Stimulated activated CD8-positive, alpha-beta memory T cell treated with anti-CD3 and anti-CD28 coated beads, Interleukin-4, amount 100 ng/mL, for 48 hours (primary cell): ENCODE measurements at places on chromosomes 3 and 15.

DNA sequence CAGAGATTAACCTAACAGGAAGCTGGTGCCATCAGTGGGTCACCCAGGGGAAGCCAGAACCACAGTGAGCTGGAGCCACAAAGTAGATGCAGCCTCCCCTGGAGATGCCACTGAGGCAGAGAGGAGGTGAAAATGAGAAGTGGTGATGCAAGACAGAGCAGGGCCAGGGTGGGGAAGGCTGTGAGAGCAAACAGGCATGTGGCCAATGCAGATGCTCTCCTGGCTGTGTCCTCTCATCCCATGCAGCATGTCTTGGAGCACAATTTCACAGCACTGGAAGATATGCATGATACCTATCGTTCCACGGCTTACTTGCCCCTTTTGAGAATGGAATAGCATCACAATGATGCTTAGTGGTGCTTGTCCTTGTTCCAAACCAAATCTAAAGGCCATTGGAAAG lies 126.3 kb downstream of the ABHD5 start:
- no peak for DNase-seq

DNA sequence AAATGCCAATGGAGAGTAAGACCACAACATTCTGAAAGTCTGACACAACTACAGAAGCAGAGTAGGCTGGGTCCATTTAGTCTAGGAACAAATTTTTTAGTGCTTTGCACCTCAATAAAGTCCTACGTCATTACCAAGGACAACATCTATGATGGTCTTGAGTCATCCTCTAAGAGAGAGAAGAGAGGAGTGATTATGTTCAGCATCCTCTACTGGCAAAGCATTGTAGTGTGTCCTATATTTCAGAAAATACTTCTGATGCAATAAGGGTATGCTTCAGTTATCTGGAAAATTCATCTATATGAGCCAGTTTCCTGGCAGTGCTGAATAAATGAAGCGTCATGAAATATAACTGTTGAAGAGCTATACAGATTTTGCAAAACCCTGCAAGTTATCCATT lies 95.6 kb downstream of the P2RY1 start:
- no peak for DNase-seq

- no peak for DNase-seq
Observed at GRCh38 chr3:81565041-81565440, 196.4 kb downstream of the GBE1 start.

DNA sequence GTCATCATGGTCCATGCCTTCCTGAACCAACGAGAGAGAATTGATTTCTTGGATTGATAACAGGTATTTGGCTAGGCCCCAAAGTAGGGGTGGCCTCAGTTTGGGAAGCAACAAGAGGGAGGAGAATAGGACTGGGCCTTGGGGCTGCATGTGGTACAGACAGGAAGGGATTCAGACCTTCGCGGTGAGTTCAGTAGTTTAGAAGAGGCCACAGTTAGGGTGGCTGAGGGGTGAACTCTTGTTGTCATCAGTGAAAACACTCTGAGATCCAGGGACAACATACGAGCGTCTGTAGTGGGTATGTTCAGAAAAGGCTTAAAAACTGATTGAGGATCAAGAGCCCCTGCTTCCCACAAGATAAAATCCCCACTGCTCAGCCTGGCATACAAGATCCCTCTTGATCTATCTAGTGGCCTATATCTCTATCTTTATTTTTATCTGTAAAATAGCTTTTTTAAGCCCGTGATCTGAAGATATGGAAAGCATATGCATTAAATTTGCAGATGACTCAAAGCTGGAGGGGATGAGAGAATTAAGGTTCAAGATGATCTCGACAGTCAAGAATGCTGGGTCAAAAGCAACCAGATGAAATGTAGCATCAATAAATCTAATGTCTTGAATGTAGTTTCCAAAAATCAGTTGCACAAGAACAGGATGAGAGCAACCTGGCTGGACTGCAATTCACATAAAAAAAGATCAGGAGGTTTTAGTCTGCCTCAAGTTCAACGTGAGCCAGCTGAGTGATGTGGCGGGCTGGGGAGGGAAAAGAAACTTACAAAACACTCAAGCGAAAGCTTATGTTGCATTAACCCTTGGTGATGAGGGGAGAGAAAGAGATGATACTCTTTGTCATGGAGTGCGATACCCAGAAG lies 221.1 kb upstream of the TLE3 start:
- DNase-seq = no peak

DNA sequence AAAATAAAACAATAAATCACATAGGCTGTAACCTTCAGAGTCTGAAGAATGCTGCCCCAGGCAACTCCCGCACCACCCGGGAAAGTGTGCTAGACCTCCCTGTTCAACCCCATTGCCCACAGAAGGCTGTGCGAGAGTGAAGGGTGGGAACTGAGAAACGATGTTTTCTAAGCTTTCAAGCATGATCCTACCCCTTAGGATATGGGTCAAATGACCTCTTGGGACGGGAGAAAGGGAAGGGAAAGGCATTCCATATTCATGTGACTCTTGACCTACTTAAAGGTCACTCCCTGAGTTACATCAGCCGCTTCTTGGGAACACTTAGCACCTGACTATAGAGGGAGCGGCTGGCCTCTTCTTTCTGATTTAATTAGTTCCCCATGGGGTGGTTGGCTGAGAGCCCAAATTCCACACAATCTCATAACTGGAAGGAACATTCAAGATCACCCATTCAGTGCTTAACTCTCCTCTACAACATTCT lies 114.7 kb upstream of the SLC24A5 start:
- DNase-seq = no peak

- DNase-seq = no peak
Observed at GRCh38 chr3:42736081-42736480, 33.5 kb upstream of the HHATL start.

DNA sequence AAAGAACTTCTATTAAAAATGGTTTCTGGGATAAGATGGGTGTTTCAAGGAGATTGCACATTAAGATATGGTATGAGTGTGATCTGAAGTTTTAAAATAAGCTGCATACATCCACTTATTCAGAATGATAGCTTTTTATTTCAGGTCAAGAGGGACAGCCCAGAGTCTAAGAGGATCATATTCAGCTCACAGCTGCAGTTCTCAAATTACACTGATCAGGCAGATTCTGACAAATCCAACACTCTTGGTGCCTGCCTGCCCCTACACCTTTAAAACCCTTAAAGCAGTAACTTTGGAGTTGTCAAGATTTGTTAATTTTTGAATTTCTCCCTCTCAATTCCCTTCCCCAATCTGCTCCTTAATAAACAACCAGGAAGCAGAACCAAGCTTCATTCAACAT lies 9.1 kb upstream of the TMEM87A start:
- no peak for DNase-seq
